Stimulated activated CD4-positive, alpha-beta T cell treated with anti-CD3 and anti-CD28 coated beads, TNF-alpha, amount 100 ng/mL, for 1 hour (primary cell): ENCODE measurements at places on chromosomes 6 and 20.

DNA sequence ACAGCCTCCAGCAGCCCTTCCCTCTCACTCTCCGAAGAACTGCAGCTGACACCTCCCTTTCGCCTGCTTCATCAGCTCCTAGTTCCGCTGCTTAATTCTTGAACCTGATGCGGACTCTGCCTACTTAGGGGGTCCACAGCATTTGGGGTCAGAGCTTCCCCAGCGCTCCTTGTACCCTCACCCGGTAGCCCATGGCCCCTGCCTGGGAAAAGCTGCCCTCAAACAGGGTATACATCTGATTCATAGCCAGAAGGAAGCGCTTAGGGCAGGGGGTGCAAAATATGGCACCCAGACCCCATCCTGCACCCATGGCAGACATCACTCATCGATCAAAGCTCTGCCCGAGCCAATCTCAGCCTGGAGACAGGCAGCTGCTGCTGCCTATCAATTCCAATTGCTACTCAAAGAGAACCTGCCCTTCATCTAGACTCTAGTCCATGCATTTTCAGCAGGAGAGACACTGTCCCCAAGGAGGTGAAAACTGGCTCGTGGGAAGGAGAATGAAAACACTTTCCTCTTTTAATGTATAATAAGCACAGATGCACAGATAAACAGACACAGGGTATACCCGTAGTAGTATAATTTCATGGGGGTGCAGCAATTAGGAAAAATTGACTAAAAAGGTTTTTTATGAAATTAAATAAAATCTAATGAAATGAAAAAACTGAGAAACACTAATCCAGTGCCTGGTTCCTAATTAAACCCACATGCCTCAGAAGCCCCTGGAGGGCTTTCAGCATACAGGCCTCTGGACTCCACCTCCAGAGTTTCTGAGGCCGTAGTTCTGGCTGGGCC lies 194.8 kb downstream of the PREX1 start:
- DNase-seq, result no peak

DNA sequence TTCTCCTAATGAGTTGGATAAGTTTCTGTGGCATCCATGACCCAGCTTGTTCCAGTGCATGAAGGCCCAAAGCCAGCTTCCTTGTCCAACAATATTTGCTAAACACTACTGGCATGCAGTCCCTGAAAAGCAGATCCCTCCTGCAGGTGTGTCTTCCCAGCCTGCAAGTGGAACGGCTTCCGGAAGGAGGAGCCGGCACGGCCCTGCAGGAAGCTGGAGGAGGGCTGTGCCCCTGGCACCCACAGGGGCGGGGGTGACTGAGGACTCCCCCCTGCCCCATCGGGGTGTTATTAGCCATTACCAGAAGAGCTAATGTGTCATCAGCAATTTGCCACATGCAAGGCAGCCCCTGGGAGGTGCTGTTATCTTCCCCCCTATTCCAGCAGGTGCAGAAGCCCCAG lies 27.4 kb downstream of the NPEPL1 start:
- no peak for DNase-seq

DNA sequence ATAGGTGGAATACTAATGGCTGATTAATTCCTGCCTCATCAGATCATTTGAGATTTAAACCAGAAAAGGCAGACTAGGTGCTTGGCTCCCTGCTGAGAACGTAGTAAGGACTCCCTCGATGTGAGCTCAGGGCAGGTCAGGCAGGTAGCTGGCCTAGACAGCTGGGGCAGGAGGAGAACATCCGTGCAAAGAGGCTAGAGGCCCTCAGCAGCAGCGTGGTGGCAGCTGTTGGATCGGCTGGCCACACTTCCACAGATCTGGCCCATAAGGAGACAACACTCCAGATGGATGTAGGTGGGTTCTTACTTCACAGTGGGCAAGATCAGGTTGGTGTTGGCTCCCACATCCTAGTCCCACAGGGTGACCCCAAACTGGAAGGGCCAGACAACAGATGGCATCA lies 38.5 kb downstream of the EYA2 start:
- no peak for DNase-seq

GRCh38 chr6:90428514-90428913 lies 131.9 kb upstream of the BACH2 start:
- no peak for DNase-seq

GRCh38 chr6:134481966-134482365 lies 164.1 kb upstream of the SGK1 start:
- DNase-seq, result no peak

DNA sequence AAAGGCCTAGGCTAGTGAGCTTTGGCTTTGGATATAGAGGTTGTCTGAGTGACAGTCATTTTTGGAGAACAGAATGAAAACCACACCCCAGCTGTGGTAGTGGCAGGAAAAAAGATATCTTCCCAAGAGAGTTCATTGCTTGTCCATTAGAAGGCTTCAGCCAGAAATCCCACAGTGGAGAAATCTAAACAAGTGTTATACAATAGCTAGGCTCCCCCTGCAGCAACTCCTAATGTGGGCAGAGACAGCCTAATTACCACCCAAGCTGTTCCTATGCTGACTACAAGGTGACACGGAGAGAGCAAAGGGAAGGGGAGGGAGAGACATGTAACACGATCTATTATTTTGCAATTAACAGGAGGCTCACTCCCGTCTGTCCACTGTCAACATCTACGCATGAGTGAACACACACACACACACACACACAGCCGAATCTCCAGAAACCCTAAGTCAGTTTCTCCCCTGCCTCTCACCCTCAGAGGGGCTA lies 147.5 kb upstream of the TCF21 start:
- DNase-seq, result no peak

DNA sequence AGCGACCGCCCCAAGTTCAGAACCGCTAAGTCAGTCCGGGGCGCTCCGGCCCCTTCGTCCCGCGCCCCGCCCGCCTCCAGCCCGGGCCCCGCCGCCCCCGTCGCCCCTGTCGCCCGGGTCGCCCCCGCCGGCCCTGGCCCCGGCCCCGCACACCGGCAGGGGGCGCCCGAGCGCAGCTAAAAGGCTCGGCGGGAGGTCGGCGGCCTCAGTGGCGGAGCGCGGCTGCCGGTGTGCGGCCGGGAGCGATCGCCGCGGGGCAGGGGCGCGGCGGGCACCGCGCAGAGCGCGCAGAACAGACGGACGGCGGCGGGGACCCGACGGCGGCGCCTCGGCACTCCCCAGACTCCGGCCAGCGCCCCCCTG lies at the start of gene FNDC1:
Gene FNDC1 (plus strand): TSS at position 208 of the 363 bp plus-strand sequence. CDS start 197 bp downstream, outside the sequence.
- DNase-seq, result peak; percentile 35

DNA sequence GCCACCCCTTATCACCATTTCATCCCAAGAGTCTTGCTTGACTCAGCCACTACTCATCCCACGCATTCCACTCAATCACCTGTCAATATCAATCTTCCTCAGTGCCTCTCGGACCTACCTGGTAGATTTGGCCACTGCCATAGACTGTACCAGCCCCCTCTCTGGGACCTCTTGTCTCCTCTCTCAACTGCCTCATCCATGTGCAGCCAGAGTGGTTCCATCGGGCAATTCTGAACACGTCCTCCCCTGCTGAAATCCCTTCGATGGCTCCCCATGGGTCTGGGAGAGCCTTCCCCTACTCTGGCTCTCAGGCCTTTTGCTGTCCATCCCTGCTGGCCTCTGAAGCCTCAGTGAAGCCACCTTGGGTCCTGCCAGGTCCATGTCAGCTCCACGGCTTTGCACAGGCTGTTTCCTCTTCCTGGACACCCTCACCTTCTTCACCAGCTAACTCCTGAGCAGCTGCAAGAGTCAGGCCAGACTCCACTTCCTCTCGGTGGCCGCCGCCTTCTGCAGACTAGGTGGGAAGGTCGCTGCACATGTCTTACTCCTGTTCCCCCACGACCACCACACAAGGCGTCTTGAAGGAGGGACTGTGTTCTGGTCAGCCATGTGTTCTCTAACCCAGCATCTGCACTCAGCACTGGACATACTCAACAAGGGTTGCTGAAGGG lies 120.4 kb downstream of the TOX2 start:
- DNase-seq, result no peak

DNA sequence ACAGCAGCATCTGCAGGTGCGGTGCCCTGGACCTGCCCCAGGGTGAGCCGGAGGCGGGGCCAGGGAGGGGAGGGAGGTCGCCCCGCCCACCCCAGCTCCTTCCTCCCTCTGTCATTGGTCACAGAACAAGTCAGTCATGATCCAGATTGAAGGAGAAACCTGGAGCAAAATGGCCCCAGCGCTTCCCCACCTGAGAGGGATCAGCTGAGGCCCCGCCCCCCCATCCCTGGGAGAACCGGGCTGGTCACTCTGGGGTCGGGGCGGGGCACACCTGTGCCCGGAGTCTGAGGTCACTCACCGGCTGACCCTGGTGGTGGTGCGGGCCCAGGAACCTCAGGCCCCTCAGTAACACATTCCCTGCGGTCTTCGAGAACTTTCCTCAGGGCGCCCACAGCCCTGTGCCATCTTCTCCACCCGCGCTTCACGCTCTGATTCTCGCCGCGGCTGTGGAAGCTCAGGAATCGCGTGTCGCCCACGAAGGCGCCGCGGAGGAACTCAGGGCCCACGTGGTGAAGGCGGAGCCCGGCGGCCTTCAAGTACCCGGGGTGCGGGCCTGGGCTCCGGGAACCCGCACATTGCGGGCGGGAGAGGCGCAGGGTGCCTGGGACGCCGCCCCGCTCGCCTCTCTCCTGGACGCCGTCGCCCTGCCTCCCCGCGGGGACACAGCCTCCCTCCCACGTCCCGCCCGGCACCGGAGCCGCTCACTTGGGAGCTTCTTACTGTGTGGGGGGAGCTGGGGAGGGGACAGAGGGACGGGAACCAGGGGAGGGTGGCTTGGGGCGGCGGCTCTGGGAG lies 36.4 kb upstream of the HLA-C start:
- DNase-seq, result peak; percentile 58

- DNase-seq, result no peak
Observed at GRCh38 chr6:4327841-4328240, 192.5 kb upstream of the ECI2 start.

- DNase-seq, result no peak
Observed at GRCh38 chr20:1338096-1338495, 9.2 kb upstream of the SDCBP2 start.

- no peak for DNase-seq
Observed at GRCh38 chr6:93701526-93701925, 282.2 kb upstream of the EPHA7 start.

DNA sequence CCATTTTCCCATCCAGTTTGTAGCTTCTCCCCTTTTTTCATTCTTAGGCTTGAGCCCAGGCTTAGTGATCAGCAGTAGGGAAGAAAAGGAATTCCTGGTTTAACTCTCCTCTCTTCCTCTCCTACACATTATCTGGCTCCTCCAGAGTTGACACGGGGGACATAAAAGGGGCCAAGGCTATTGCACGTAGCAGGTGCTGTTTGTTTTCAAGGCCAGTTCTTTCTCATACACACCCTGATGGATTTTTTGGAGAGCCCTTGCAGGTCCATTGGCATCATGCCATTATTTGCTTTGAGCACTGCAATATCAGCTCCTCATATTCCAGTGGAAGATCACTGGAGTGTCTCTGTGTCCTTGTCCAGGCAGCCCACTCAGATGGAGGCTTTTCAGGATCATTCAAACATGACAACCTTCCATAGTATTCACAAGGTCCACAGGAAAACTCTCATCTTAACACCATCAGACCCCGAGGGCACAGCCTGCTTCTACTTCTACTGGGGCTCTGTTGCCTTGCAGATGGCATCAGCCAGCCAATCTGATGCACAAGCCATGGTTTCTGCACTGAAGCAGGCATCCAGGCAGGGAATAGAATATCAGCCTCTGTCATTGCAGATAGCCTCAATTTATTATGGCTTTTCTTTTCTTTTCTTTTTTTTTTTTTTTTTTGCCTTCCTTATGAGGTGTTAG lies 18.8 kb downstream of the PLCB4 start:
- DNase-seq, result no peak

- DNase-seq, result no peak
Observed at GRCh38 chr20:8094415-8094818, 37.6 kb upstream of the PLCB1 start.

DNA sequence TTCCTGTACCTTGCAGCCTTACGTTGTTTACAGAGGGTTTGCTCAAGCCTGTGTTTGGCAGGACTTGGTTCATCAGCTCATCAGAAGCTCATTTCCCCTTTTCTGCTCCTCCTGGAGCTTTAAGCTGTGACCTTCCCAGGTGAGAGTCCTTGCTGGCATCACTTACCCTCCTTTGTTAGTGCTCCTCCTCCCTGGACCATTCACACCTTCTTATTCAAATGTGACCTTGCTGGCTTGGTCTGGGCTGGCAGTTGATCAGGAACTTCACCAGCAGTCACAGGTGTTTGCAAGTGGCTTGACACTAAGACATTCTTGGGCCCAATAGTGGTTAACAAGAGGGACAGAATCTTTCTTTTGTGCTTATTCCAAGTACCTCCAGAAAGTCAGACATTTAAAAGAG lies 148.8 kb downstream of the C6orf58 start:
- no peak for DNase-seq

GRCh38 chr20:47719625-47720024 lies 65.7 kb downstream of the SULF2 start:
- no peak for DNase-seq
